Activated T-helper 17 cell treated with anti-CD3 and anti-CD28 coated beads, Interleukin-2, amount 50 U/mL, for 72 hours (primary cell): ENCODE measurements at places on chromosomes 11 and 22.

- no peak for ATAC-seq
Observed at GRCh38 chr11:34790620-34791019, 125.6 kb downstream of the APIP start.

DNA sequence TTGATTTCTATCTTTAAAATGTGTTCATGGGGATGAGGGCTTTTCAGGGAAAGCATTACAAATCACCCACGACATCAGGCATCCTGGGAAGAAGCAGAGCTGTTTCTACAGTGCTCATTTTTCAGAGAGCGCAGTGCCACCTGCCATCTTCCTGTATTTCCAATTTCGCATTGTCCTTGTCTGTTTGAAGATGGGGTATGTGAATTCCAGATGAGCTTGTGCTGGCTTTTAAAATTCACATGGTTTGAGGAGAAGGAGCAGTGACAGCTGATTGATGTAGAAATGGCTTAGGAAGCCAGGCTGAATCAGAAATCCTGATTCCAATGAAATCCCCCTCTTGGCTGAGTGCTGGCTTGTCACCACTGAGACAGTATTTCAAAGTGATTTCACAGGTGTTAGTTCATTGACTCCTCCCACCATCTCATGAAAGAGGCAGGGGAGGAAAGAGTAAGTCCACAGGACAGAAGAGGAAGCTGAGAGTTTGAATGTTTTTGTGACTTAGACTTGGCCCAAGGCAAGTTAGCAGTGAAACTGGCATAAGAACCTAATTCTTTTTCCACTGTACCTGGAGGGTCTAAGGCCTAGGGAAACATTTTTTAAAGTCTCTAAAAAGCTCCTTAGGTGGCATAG, 344.6 kb upstream of the C11orf87 start:
- ATAC-seq: no peak

- ATAC-seq: peak; percentile 94
Observed at GRCh38 chr11:1694064-1694845, 2.7 kb upstream of the KRTAP5-6 start.

- no peak for ATAC-seq
Observed at GRCh38 chr11:6855971-6856541, 6.8 kb upstream of the OR10A2 start.

- no peak for ATAC-seq
Observed at GRCh38 chr22:46966495-46966845, 204.0 kb downstream of the TBC1D22A start.

GRCh38 chr11:73576185-73576614, 21.7 kb downstream of the FAM168A start:
- ATAC-seq: no peak

GRCh38 chr22:35914665-35915476, 113.8 kb downstream of the RBFOX2 start:
- no peak for ATAC-seq

GRCh38 chr11:119729581-119729927, 554 bp upstream of the NECTIN1 start:
- peak; percentile 30 for ATAC-seq

DNA sequence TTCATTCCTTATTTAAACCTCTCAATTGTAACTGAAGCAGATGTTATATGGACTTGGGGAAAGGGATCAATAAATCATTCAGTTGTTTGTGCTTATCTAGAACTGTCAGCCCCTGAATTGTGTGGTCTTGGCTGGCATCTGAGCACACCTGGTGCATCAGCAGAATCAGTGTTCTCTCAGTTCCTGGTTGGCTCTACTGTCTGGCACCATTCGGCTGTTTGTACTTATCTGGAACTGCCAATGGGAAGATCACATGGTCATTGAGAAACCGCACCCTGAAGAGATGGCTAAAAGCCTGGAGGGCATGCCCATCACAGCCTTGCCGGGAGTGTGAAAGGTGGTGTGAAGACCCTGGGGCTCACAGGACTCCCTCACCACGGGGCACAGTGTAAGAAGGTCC, 37.1 kb upstream of the EHF start:
- no peak for ATAC-seq

DNA sequence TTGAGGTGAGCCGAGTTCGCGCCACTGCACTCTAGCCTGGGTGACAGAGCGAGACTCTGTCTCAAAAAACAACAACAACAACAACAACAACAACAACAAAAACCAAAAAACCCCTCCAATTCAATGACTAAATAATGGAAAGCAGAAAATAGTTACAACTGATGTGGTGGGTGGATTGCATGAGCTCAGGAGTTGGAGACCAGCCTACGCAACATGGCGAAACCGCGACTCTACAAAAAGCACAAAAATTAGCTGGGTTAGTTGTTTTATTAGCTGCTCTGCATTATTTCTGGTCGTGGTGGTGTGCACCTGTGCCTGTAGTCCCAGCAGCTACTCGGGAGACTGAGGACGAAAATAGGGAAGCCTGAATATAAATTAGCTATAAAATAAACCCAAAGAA, 2.6 kb upstream of the PATL1 start:
- no peak for ATAC-seq

- ATAC-seq: no peak
Observed at GRCh38 chr11:2673871-2674471, 25.8 kb downstream of the KCNQ1OT1 start.

DNA sequence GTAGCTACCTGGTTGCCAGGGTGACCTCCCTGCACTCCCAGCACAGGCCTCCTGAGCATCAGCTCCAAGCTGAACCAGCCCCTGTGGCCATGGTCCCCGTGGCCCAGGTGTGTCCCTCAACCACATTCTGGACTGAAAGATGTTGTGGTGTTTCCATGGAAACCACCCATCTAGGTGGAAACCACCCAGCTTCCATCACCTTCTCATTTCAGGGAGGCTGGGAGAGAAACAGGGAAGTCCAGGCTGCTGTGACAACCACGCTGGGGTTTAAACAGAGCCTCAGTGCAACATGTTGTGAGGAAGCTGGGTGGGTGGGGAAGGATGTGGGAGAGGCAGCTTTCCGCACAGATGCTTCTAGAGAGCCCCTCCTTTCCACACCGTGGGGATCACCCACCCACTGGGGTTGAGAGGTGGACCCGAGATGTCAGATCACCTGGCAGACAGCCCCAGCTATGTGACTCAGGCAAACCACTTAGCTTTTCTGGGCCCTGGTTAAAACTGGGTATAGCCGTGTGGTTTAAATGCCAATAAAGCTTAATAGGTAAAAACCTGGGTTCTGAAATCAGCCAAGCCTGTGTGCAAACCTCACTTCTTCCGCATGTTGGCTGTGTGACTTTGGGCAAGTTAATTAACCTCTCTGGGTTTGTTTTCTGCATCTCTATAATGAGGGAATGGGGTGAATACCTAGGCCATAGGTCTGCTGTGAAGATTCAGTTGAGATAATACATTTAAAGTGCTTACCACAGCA, 46.4 kb downstream of the CD82 start:
- ATAC-seq: peak; percentile 73

GRCh38 chr11:108468478-108468864, 1.1 kb upstream of the C11orf65 start:
- no peak for ATAC-seq

GRCh38 chr11:8315954-8316353, 52.3 kb upstream of the LMO1 start:
- ATAC-seq: no peak

GRCh38 chr11:113896156-113896879, 8.3 kb upstream of the HTR3B start:
- ATAC-seq: peak; percentile 69

GRCh38 chr11:125797641-125798040, 9.7 kb downstream of the PATE3 start:
- no peak for ATAC-seq

- no peak for ATAC-seq
Observed at GRCh38 chr11:113895367-113896155, 9.0 kb upstream of the HTR3B start.

GRCh38 chr11:100855466-100856067, 168.5 kb downstream of the ARHGAP42 start:
- no peak for ATAC-seq

GRCh38 chr11:76284161-76284560, 77.9 kb upstream of the WNT11 start:
- ATAC-seq: no peak

DNA sequence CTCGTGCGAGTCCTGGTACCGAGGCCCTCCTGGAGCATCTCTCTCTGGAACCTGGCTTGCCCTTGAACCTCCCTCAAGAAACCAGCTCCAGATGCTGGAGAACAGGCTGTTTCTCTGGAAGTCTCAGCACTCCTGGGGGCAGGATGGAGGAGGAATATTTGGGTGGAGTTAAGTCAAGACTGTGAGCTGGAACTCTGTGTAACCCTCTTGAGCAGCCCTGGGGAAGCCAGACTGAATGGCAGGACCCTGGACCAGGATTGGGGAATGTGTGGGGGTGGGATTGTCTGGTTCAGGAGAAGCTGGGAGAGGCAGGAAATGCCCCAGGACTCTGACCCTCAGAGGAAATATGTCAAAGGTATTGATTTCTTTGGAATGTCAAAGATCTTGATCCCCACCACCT, 7.7 kb downstream of the CREB3L1 start:
- ATAC-seq: no peak

- ATAC-seq: no peak
Observed at GRCh38 chr11:65323813-65324212, 9.1 kb downstream of the CDC42EP2 start.

DNA sequence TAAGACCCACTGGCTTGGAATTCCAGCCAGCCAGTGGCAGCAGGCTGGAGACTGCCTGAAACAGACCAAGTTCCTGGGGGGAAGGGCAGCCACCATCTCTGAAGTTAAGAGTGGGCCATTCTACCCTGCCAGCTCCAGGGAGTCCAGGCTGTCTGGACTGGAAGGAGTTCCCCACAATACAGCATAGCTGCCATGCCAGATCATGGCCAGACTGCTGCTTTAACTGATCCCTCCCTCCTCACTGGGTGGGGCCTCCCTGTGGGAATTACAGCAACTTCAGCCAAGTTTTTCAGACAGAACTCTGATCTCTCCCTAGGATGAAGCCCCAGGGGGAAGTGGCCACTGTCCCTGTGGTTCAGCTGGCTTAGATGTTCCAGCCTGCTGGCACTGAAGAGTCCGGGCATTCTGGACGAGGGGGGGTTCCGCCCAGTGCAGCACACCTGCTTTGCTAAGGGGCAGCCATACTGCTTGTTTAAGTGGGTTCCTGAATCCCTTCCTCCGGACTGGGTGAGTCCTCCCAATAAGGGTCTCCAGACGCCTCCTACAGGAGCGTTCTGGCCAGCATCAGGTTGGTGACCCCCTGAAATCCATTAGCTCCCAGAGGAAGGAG, 455.4 kb downstream of the DLG2 start:
- ATAC-seq: no peak

DNA sequence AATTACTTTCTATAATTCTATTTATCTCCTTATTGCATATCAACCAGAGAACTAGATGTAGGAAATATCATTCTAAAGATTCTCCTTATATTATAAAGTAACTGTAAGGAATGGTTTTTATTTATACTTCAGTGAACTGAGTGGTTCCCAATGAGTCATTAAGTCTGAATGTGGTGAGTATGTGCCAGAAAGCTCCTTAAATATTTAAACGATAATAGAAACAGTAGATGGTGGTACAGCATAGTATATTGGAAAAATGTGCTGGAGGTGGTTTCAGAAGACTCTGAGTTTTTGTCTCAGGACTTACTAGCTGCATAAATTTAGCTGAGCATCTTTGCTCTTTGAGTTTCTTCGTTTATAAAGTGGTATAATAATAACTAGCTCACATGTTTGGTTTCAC, 653.5 kb downstream of the FAM181B start:
- no peak for ATAC-seq

DNA sequence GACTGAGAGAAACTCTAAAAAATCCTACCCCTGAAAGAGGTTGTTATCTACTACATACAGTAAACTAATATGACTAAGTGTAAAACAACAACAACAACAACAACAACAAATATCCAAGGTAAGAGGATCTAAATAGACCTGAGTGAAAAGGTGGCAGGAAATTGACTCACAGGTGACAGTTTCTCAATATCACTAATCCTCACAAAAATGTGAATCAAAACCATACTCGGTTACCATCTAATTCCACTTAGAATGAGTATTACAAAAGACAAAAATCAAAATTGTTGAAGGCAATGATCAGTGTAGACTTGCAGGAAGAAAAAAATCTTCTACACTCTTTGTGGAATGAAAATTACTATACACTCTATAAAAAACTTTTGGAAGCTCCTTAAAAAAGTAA, 17.5 kb downstream of the RGL4 start:
- ATAC-seq: peak; percentile 52

DNA sequence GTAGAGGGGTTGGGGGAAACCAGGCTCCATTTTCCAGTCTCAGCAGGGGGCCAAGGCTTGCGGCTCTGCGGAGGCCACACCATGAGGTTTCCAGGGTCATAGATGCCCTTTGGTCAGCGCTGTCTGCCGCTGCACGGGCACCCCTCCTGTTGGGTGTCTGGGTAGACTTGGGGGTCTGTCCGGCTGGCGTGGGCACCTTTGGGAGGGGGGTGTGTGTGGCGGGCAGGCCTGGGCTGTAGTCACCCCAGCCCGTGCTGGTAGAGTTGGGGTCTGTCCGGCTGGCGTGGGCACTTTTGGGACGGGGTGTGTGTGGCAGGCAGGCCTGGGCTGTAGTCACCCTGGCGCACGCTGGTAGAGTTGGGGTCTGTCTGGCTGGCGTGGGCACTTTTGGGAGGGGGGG, 18.6 kb downstream of the LSP1 start:
- ATAC-seq: no peak

DNA sequence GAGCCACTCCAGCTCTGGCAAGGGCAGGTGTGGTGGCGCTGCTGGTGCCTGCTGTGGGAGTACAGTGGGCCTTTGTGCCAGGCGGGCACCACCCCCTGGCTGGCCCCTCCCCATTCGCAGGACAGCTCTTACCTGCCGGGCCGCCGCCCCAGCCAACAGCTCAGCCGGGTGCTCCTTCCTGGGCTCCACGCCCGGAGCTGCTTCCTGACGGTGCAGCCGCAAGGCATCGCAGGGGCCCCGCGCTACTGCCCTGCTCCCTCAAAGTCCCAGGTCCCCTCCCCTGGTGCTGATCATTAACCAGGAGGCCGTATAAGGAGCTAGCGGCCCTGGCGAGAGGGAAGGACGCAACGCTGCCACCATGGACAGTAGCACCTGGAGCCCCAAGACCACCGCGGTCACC, at the start of gene SLC5A1:
Gene SLC5A1, plus strand, starts transcription at position 338 of the 400 bp plus-strand sequence. Its CDS starts 21 bp downstream, at position 359.
- ATAC-seq: no peak

GRCh38 chr22:20027966-20028854, 7.3 kb downstream of the TANGO2 start:
- ATAC-seq: no peak

GRCh38 chr11:104142698-104143097, 21.2 kb downstream of the PDGFD start:
- ATAC-seq: no peak

DNA sequence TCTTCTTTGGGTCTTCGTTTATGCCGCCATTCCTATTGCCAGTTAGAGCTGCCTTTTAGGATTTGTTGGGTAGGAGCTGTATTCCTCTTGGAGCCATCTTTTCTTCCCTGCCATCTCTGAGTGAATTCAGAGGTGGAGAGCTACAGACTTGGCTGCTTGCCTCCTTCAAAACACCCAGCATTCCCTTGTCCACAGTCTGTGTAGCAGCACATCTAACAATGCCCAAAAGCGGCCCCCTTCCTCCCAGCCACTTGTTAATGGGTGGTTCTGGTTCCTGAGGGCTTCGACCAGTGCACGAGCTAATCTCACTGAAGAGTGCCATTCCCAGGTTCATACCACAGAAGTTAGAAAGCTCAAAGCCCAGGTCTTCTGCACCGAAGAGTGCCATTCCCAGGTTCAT, 37.7 kb downstream of the MARK2 start:
- no peak for ATAC-seq

- ATAC-seq: no peak
Observed at GRCh38 chr22:49756201-49756600, 71.5 kb downstream of the BRD1 start.
